T-cell (primary cell): ENCODE measurements at places on chromosomes 6 and 20. TPM values are rescaled to one million over a fixed set of nuclear protein-coding genes. Genes with fewer than 3 reads are reported as not detected.

Gene PRSS16
- total RNA-seq: 3.2 TPM

- no peaks in the 10 kb centered on the region for H3K27me3 ChIP-seq
- peaks cover 9% of the 10 kb centered on the region for H3K4me1 ChIP-seq
- H3K27ac ChIP-seq: no peak overlapping the region
- H3K4me3 ChIP-seq: no peak overlapping the region
- H3K36me3 ChIP-seq: no peaks in the 10 kb centered on the region
Observed at GRCh38 chr20:5657190-5657875, 92.9 kb upstream of the SHLD1 start.

DNA sequence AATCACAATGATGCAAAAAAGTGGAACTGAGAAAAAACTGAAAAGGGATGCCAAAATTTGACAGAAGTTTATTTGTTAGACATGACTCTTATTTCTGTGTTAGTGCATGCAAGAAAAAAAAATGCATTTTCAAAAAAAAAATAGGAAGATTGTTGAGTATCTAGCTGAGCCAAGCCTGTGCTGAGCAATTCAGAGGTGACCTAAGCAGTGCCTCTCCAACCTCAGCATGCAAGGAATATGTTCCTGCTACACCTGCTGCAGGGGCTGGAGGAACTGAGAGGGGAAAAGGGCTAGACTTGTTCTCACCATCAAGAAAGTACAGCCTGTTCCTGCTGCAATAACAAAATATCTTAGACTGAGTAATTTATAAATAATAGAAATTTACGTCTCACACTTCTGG, 24.0 kb downstream of the BPIFA2 start:
- H3K4me1 ChIP-seq: no peaks in the 10 kb centered on the region
- no peaks in the 10 kb centered on the region for H3K36me3 ChIP-seq
- DNase-seq: no peak
- no peak overlapping the region for H3K4me3 ChIP-seq
- no peak overlapping the region for H3K27ac ChIP-seq

GRCh38 chr20:11852811-11853210, 64.9 kb upstream of the BTBD3 start:
- H3K4me3 ChIP-seq: no peak overlapping the region
- H3K36me3 ChIP-seq: no peaks in the 10 kb centered on the region
- H3K27ac ChIP-seq: no peak overlapping the region
- no peak for DNase-seq
- no peaks in the 10 kb centered on the region for H3K27me3 ChIP-seq
- no peaks in the 10 kb centered on the region for H3K4me1 ChIP-seq

DNA sequence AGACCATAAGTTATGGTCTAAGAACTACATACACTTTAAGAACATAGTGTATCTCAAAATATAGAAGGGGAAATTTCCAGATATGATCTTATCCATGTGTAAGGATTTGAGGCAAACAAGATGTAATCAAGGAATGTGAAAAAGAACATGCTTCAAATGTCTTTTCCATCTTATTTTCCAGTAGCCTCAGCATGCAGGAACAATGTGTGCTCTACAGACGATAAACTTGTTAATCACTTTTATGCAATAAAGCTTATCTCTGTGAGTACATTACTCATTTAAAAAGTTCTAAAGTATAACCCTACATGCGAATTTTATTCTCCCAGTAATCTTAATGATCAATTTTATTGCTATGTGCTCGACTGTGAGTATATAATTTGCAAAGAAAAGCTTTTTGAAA, 185.2 kb downstream of the ALDH8A1 start:
- H3K36me3 ChIP-seq: no peaks in the 10 kb centered on the region
- no peaks in the 10 kb centered on the region for H3K4me1 ChIP-seq
- no peak overlapping the region for H3K27ac ChIP-seq
- no peak for DNase-seq
- no peak overlapping the region for H3K4me3 ChIP-seq

GRCh38 chr6:145904391-145904790, 59.8 kb downstream of the SHPRH start:
- no peaks in the 10 kb centered on the region for H3K4me1 ChIP-seq
- no peak for DNase-seq
- no peaks in the 10 kb centered on the region for H3K36me3 ChIP-seq
- no peak overlapping the region for H3K27ac ChIP-seq
- H3K4me3 ChIP-seq: no peak overlapping the region
- no peaks in the 10 kb centered on the region for H3K27me3 ChIP-seq
